ENCODE measurements at places on chromosomes 6 and 20.

DNA sequence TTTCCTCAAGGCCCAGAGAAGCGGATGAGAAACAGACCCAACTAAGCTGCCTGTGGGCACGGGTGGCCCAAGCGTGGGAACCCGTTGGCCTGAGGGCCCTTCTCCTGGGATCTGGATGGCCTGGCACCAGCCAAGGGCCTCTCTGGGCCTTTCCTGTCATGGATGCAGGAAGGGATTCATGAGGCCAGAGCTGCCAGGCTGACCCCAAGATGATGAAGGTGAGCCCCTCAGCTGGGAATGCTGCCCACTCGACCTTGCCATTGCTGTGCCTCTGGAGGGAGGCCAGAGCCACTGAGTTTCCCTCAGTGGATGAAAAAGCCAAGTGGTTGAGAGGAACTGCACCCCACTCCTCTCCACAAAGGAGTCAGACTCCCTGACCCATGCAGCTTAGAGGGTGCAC lies 171.2 kb downstream of the VEGFA start:
- DNase-seq: no peak

GRCh38 chr20:37797669-37798175 lies 103.9 kb downstream of the CTNNBL1 start:
- DNase-seq: no peak

- no peak for DNase-seq
Measured at GRCh38 chr20:36118371-36118770, 36.2 kb upstream of the EPB41L1 start.

GRCh38 chr6:27977387-27977786 lies 20.3 kb downstream of the OR2B6 start:
- no peak for DNase-seq

DNA sequence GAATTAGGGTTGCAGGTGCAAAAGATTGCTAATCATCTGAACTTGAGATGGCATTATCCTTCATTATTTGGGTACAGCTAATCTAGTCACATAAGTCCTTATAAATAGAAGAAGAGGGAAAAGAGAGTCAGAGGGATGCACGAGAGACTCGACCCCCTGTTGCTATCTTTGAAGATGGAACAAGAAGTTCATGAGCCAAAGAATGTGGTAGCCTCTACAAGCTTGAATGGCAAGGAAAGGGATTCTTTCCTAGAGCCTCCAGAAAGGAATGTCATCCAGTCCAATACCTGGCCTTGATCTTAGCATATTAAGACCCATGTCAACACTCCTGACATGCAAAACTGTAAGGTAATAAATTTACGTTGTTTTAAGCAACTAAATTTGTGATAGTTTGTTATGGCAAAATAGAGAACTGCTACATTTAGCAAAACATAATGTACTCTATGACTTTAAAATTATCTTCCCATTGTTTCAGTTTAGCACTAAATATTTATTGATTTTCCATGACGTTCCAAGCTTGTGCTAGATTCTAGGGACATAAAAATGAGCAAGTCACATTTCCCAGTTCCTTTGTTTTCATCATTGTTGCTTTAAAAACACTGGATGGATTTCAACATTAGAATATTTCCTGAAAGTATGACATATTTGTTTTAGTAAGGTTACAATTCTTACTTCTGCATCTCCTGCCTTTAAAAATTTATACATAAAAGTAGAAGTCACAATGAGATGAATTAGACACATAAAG lies 12.7 kb downstream of the MANEA start:
- no peak for DNase-seq

DNA sequence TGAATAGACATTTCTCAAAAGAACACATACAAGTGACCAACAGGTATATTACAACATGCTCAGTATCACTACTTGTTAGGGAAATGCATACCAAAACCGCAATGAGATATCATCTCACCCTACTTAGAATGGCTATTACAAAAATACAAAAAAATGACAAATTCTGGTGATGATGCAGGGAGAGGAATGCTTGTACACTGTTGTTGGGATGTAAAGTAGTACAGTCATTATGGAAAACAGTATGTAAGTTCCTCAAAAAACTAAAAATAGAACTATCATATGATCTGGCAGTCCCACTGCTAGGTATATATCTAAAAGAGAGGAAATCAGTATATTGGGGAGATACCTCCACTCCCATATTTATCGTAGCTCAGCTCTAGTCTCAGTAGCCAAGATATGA lies 10.9 kb upstream of the SLC17A5 start:
- no peak for DNase-seq

GRCh38 chr6:85186546-85187175 lies 263.2 kb upstream of the NT5E start:
- no peak for DNase-seq

GRCh38 chr6:36692220-36692619 lies 5.4 kb upstream of the RAB44 start:
- DNase-seq: no peak

GRCh38 chr6:108782179-108783041 lies 65.8 kb upstream of the ARMC2 start:
- DNase-seq: peak; percentile 71

- no peak for DNase-seq
Measured at GRCh38 chr20:14667226-14667625, 329.8 kb upstream of the FLRT3 start.

DNA sequence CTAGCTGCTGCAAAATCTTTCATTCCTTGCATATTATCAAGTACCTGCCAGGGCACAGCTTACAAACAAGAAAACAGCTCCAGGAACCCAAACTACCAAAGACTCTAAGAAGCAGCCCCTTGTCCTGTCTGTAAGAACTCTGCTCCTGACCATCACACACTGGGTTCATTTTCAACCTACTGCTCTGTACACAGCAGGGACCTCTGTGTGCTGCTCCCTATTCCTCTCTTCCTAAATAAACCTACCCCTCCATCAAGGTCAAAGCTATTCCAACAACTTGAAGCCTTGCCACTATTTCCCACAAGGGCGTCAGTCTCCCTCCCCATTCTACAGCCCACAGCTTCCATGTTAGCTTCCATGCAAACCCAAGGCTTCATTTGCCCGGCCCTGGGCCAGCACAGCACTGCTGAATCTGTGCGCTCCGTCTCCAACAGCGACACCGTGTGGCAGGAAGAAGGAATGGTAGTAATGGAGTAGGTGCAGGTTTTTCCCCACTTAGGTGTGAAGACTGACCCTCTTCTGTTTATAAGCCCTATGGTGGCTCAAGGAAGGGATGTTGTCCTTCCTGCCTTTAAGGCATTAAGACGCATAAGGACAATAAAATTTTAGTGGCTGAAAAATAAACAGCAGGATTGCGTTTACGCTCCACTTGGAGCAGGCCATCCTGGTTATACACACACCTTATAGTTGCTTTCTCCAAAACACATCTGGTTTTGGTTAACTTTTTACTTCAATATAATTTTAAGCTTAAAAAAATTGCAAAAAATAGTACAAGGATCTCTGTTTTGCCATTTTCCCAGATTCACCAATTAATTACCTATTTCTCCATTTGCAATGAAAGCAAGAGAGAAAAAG lies 115.2 kb upstream of the NXT1 start:
- DNase-seq: no peak

GRCh38 chr6:144741659-144742058 lies 456.5 kb downstream of the UTRN start:
- no peak for DNase-seq

GRCh38 chr20:45288376-45288775 lies 18.3 kb upstream of the RBPJL start:
- DNase-seq: no peak

DNA sequence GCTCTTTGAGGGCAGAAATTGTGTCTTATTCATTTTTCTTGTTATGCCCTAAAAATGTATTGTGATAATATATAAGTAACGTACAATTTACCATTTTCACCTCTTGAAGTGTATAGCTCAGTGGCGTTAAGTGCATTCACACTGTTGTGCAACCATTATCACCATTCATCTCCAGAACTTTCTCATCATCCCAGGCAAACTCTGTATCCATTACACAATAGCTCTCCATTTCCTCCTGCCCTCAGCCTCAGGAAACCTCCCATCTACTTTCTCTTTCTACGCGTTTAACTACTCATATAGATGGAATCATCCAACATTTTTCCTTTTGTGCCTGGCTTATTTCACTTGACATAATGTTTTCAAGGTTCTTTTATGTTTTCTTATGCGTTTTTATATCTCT lies 184.6 kb downstream of the ESR1 start:
- DNase-seq: no peak

DNA sequence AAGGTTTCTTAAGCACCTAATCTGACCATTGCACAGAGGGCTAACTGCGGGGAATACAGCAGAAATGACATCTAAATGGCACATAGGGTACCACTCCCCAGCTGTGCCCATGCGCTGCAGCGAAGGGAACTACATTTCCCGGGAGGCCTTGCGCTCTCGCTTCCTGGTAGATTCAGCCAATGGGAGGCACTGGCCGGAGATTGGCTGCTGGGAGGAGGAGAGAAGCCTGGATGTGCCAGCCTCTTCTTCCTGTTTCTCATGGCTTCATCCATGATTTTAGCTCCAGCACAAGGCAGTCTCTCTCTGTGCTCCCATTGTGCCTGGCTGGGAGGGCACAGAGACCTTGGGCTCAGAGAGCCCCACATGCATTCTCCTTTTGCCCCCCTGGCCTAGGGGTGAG lies 101.7 kb upstream of the FOXA2 start:
- DNase-seq: peak; percentile 11

DNA sequence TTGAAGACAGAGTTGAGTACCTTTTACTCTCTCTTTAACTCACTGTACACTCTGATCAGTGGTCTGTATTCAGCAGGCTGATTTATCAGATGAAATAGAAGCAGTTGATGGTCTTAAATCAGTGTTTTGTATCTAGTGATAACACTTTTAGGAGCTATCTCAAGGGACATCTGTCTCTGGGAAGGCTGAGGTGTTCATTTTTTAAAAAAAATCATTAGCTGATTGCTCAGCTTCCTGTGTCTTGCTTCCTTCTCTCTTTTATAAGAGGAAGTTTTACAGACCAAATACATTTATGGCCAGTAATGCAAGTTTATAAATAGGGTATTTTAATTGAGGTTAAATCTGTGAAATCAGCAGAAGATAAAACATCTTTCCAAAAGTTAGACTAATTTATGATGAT lies 12.0 kb upstream of the CCDC170 start:
- DNase-seq: no peak

DNA sequence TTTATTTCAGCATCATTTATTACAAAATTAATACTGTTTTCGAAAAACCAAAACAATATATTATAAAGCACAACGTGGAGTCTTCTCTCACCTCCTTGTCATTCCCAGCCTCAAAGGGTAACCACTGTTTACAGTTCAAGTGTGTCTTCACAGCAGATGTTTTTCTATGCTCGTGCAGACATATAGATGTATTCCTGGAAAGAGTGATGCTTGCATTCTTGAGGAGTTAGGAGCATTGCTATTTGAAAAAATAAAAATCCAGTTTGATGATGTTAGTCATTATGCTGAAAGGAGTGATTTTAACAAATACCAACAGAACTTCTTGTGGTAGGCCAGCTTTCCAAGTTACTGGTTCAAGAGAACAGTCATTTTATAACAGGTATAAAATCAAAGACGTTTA lies 234.9 kb downstream of the BCKDHB start:
- DNase-seq: no peak

- DNase-seq: no peak
Measured at GRCh38 chr20:44437497-44437896, 38.2 kb upstream of the TTPAL start.

GRCh38 chr6:80319196-80319595 lies 212.7 kb downstream of the BCKDHB start:
- DNase-seq: no peak

GRCh38 chr20:56249244-56249955 lies 868 bp downstream of the MC3R start:
- DNase-seq: no peak

GRCh38 chr20:31605902-31606803 lies 1.1 kb downstream of the ID1 start:
- no peak for DNase-seq

DNA sequence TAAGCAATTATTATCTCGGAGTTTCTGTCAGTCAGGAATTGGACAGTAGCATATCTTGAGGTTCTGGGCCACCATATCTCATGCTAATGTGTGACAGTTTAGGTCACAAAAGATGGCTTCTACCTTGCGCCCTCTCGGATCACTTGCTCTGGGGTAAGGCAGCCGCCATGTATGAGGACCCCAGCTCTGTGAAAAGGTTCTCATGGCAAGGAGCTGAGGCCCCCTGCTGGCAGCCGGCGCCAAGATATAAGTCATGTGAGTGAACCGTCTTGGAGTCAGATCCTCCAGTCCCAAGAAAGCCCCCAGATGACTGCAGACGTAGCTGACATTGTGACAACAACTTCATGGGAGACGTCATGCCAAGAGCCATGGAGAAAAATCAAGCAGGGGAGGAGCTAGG lies 670.8 kb downstream of the KIF16B start:
- no peak for DNase-seq

DNA sequence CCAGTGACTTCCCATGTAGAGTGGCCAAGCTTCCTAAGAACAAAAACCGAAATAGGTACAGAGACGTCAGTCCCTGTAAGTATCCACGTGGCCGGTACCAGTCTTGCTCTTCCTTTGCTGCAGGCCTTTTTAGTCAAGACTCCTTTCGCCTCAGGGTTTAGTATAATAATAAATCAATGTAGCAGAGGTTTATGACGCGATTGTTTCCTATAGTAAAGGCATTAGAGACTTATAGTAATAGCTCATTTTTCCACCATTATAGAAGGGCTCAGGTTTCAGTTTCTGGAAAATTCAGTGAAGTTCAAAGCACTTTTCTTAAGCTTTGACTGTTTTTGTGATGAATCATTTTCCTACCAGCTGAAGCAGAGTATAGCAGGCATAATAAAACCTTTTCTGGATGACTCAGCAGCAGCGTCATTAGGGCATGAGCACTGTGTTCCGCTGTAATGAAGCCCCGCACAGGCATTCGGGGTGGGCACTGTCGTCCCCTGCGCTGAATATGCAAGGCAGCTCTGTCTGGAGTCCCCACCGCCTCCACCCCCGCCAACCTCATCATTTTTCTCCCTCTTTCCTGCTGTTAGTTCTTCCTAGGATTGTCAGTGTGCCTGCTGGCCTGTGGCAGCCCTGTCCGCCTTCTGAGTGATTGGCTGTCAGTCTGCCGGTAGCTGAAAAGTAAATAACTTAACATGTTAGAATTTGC lies 51.3 kb downstream of the PTPN1 start:
- DNase-seq: peak; percentile 92

DNA sequence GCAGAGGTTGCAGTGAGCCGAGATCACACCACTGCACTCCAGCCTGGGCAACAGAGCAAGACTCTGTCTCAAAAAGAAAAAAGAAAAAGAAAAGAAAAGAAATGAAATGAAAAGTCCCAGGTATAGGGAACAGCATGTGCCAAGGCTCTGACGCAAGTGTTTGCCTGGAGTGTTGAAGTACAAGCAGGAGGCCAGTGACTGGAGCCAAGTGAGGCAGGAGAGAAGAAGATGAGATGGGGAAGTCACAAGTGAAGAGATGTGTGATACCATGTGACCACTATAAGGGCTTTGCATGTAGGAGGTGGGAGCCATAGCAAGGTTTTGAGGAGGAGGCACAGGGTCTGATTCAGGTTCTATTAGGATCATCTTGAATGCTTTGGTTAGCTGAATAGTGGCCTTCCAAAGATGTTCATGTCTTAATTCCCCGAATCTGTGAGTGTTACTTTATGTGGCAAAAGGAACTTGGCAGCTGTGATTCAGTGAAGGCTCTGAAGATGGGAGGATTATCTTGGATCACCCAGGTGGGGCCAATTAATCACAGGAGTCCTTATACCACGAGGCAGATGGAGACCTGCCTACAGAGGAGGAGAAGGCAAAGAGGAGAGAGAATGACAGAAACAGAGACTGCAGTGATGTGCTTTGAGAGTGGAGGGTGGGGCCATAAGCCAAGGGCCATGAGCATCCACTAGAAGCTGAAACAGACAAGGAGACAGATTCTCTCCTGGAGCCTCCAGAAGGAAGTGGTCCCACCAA lies 91.1 kb upstream of the PTPN1 start:
- no peak for DNase-seq

GRCh38 chr6:30979141-30979540 lies 4.4 kb upstream of the MUC21 start:
- no peak for DNase-seq
